ENCODE measurements at places on chromosomes 1 and 21. TPM values are rescaled to one million over a fixed set of nuclear protein-coding genes. Genes with fewer than 3 reads are reported as not detected.

GRCh38 chr1:9080705-9081291, 11.4 kb upstream of the SLC2A5 start:
- no peak overlapping the region for H3K4me3 ChIP-seq
- no peaks in the 10 kb centered on the region for H3K27me3 ChIP-seq
- no peaks in the 10 kb centered on the region for H3K36me3 ChIP-seq
- no peak for DNase-seq
- H3K27ac ChIP-seq: no peak overlapping the region
- H3K4me1 ChIP-seq: no peaks in the 10 kb centered on the region

- no peaks in the 10 kb centered on the region for H3K4me1 ChIP-seq
- DNase-seq: no peak
Measured at GRCh38 chr21:23402929-23403520, 2204.3 kb downstream of the MRPL39 start.

DNA sequence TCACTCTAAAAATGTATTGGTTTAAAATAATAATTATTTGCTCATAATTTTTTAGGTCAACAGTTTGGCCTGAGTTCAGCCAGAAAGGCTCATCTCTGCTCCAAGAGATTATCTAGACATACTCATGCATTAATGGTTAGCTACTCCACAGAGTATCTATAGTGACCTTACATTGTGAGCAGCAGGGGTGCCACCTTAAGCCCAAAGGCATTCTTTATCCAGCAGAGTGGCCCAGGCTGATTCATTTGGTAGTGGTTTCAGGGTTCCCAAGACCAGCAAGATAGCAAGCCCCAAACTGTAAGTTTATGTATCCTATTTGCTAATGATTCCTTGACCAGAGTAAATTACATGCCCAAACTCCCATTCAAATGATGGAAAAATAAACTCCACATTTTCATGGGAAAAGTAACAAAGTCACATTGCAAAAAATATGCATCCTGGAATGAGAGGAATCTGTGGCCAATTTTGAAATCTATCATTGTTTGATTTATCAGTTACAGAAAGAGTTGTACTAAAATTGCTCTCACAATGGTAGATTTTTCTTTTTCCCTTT, 182.6 kb upstream of the KCNK2 start:
- H3K27ac ChIP-seq: no peak overlapping the region
- DNase-seq: peak; percentile 28
- H3K4me1 ChIP-seq: no peaks in the 10 kb centered on the region

DNA sequence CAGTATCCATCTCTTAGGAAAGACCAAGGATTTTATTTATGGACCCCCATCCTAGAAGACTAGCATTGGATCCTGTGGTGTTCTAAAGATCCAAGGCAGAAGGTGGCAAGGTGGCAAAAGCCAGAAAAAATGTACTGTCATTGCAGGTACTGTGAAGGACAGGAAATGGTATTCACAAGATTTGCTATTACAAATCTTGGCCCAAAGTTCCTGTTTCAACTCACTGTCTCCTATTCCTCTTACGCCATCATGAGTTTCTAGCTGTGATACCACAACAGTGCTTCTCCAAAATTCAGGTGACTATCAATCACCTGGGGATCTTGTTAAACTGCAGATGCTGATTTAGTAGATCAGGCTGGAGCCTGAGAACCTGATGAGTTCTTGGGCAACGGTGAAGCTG, 21.4 kb downstream of the ACP6 start:
- H3K27me3 ChIP-seq: no peaks in the 10 kb centered on the region
- peaks cover 13% of the 10 kb centered on the region for H3K36me3 ChIP-seq
- no peaks in the 10 kb centered on the region for H3K4me1 ChIP-seq
- DNase-seq: no peak

- peaks cover 57% of the 10 kb centered on the region for H3K4me1 ChIP-seq
- H3K36me3 ChIP-seq: no peaks in the 10 kb centered on the region
- H3K27ac ChIP-seq: no peak overlapping the region
- peak; percentile 53 for DNase-seq
Measured at GRCh38 chr21:36693489-36694030, 5.4 kb upstream of the SIM2 start.

- H3K4me1 ChIP-seq: peaks cover 70% of the 10 kb centered on the region
- H3K27me3 ChIP-seq: no peaks in the 10 kb centered on the region
- H3K27ac ChIP-seq: 0 out of 2 replicates have a peak overlapping the region, but pooled peaks have one; percentile 74
- DNase-seq: peak; percentile 74
Measured at GRCh38 chr1:156499194-156499841, 1.3 kb downstream of the MEF2D start.

DNA sequence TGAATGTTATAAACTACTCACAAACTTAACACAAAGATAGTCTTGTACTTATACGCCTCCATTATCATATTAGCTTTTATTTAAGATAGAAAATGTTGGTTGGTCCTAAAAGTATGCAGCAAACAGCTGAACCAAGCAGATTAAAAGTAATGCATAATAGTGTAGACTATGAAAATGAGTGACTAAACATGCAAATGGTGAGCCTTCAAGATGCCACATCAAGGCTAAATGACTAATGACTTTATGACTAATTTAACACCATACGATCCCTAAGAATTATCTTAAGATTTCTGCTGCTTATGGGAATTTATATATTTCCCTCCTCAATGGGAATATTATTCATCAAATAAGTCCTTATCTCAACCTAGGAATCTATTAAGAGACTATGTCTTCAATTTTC, 4.6 kb downstream of the GPATCH2 start:
- no peak for DNase-seq
- H3K4me3 ChIP-seq: no peak overlapping the region
- no peak overlapping the region for H3K27ac ChIP-seq
- peaks cover 14% of the 10 kb centered on the region for H3K4me1 ChIP-seq

- no peaks in the 10 kb centered on the region for H3K36me3 ChIP-seq
- H3K27ac ChIP-seq: no peak overlapping the region
- no peaks in the 10 kb centered on the region for H3K27me3 ChIP-seq
- no peaks in the 10 kb centered on the region for H3K4me1 ChIP-seq
- no peak overlapping the region for H3K4me3 ChIP-seq
Measured at GRCh38 chr21:29148530-29148929, 18.1 kb downstream of the MAP3K7CL start.

DNA sequence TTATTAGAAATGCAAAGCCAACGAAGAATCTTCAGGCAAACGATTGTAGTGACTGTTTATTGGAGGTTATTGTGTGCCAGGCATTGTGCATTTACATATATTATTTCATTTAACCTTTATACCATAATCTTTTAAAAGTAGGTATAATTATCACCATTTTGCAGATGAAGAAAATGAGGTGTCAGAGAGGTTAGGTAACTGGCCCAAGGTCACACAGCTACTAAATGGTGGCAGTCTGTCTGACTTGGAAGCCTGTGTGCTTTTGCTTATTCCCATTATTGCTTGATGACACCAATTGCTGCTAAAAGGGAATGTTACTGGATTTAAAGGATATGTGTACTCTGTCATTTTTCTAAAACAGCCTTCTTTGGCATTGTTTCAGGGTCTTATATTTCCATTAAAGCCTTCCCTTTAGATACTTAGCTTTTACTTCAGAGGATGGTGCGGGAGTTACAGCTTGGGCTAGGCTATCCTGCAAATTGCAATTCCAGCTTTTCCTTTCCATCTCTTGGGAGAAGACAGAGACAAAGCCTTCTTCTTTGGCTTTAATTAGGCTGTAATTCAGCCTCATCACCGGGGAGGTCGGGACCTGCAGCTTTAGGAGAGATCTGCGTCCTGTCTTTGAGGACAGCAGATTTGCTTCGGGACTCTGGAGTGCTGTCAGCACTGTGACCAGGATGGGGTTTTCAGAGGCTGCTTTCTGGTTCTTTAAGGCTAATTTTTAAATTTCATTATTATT, 37.4 kb upstream of the ERRFI1 start:
- no peak overlapping the region for H3K4me3 ChIP-seq
- no peaks in the 10 kb centered on the region for H3K36me3 ChIP-seq
- no peak for DNase-seq
- no peaks in the 10 kb centered on the region for H3K27me3 ChIP-seq

DNA sequence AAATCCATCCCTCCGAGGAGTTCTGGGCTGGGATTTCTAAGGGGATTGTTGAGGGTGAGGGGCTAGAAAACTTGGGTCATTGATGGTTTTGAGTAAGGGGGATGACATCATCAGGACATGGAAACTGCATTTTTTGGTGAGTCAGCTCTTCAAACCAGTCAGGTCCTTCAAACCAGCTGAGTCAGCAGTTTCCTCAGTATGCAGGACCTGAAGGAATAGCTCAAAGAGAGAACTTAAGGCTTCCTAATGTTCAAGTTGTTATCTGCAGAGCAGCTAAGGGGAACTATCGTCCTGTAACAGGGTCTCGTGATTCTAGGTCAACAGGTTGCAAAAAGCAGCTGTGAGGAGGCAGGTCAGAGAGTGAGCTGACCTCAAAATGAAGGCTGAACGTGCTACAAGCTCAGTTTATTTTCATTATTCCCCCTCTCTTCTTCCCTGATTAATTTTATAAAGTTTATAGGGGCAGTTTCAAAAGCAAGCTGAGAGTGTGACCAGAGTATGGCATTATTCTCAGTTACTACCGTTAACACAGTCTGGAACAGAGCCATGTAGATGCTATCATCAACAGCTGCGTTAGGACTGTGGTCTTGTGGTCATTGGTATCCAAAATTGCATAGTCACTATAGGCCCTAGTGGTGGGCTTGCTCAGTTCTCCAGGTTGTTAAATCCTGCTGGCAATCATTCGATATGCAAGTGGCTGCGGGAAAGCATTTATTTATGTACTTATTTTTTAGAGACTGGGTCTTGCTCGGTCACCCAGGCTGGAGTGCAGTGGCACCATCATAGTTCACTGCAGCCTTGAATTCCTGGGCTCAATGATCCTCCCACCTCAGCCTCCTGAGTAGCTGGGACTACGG, 10.7 kb upstream of the SDC3 start:
- DNase-seq: peak; percentile 44
- no peaks in the 10 kb centered on the region for H3K36me3 ChIP-seq
- no peaks in the 10 kb centered on the region for H3K27me3 ChIP-seq
- no peak overlapping the region for H3K4me3 ChIP-seq
- H3K4me1 ChIP-seq: no peaks in the 10 kb centered on the region

GRCh38 chr1:68116643-68117235, 66.3 kb upstream of the DIRAS3 start:
- H3K27ac ChIP-seq: no peak overlapping the region
- H3K36me3 ChIP-seq: no peaks in the 10 kb centered on the region
- H3K4me1 ChIP-seq: no peaks in the 10 kb centered on the region
- peak; percentile 72 for DNase-seq
- no peak overlapping the region for H3K4me3 ChIP-seq

- H3K4me3 ChIP-seq: no peak overlapping the region
- 0 out of 2 replicates have a peak, but pooled peaks cover 4% of the 10 kb centered on the region for H3K27me3 ChIP-seq
- H3K36me3 ChIP-seq: no peaks in the 10 kb centered on the region
- H3K27ac ChIP-seq: no peak overlapping the region
- H3K4me1 ChIP-seq: peaks cover 4% of the 10 kb centered on the region
Measured at GRCh38 chr1:35715568-35716002, 3.1 kb downstream of the C1orf216 start.

DNA sequence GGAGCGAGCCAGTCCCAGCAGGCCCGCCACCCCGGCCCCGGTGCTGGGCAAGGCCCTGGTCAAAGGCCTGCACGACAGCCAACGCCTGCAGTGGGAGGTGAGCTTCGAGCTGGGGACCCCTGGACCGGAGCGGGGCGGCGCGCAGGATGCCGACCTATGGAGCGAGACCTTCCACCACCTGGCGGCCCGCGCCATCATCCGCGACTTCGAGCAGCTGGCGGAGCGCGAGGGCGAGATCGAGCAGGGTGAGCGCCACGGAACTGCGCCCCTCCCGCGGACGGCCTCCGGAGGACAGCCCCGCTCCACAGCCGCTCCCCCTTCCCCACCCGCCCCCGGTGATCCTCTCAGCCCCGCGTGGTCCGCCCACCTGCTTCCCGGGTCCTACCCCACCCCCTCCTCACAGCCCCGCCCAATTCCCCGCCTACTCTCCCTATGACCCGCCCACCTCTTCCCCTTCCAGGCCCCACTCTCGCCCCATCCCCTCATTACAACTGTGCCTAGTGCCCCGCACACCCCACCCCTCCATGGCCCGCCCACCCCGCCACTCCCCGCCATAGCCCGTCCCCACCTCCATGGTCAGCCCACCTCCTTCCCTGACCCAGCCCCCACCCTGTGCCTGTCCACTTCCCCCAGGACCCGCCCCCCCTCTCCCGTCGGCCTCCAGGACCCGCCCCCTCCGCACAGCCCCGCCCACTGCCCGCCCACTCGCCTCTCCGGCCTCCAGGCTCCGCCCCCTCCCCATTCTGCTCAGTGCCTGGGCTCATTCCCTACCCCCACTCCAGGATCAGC, 52.7 kb downstream of the VWA5B1 start:
- peak; percentile 91 for DNase-seq
- H3K36me3 ChIP-seq: no peaks in the 10 kb centered on the region
- peak overlapping the region; percentile 73 for H3K4me3 ChIP-seq
- peaks cover 9% of the 10 kb centered on the region for H3K4me1 ChIP-seq

DNA sequence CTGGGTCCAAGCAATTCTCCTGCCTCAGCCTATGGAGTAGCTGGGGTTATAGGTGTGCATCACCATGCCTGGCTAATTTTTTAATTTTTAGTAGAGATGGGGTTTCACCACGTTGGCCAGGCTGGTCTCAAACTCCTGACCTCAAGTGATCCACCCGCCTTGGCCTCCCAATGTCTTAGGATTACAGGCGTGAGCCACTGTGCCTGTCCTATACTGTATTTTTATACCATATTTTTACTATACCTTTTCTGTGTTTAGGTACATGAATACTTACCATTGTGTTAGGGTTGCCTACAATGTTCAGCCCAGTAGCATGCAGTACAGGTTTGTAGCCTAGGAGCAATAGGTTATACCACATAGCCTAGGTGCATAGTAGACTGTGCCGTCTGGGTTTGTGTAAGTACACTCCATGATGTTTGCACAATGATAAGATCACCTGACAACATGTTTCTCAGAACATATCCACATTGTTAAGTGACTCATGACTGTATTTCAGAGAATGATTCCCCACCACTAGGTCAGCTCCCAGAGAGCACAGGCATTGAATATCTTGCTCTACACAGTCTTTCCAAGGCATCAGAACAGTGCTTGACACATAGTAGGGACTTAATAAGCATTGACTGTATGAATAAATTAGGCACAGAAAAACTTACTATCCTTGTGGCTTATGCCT, 6.0 kb upstream of the CITED4 start:
- DNase-seq: no peak
- H3K27me3 ChIP-seq: no peaks in the 10 kb centered on the region
- peaks cover 8% of the 10 kb centered on the region for H3K4me1 ChIP-seq

- H3K36me3 ChIP-seq: no peaks in the 10 kb centered on the region
- DNase-seq: no peak
- no peak overlapping the region for H3K27ac ChIP-seq
- no peak overlapping the region for H3K4me3 ChIP-seq
- no peaks in the 10 kb centered on the region for H3K27me3 ChIP-seq
Measured at GRCh38 chr1:192958871-192959270, 100.3 kb downstream of the UCHL5 start.

GRCh38 chr1:167312871-167313270, 92.2 kb downstream of the POU2F1 start:
- H3K4me1 ChIP-seq: no peaks in the 10 kb centered on the region
- H3K4me3 ChIP-seq: no peak overlapping the region
- DNase-seq: no peak
- peaks cover 7% of the 10 kb centered on the region for H3K36me3 ChIP-seq

The LCK gene
- total RNA-seq: 86.6 TPM

The OR10Z1 gene
- total RNA-seq: not detected

The NEK2 gene
- 24.9 TPM for total RNA-seq

The PERM1 gene
- not detected for total RNA-seq

The UMODL1 gene
- total RNA-seq: not detected

The CD247 gene
- 1.4 TPM for total RNA-seq

The FCAMR gene
- total RNA-seq: not detected

The SLC2A5 gene
- total RNA-seq: 0.03 TPM

The SLC16A4 gene
- 0.94 TPM for total RNA-seq

The ELK4 gene
- total RNA-seq: 19.1 TPM

The CFHR4 gene
- not detected for total RNA-seq

The NUF2 gene
- total RNA-seq: 37.6 TPM

The TSPEAR gene
- 0.35 TPM for total RNA-seq

The C8B gene
- total RNA-seq: not detected

The DEPDC1 gene
- 47.0 TPM for total RNA-seq

The SGIP1 gene
- total RNA-seq: 2.4 TPM

The C1QA gene
- not detected for total RNA-seq

The CR1 gene
- 0.70 TPM for total RNA-seq

Measured in GM23338 (cell line).